A549 (cell line): ENCODE measurements at places on chromosomes 12 and 14.

DNA sequence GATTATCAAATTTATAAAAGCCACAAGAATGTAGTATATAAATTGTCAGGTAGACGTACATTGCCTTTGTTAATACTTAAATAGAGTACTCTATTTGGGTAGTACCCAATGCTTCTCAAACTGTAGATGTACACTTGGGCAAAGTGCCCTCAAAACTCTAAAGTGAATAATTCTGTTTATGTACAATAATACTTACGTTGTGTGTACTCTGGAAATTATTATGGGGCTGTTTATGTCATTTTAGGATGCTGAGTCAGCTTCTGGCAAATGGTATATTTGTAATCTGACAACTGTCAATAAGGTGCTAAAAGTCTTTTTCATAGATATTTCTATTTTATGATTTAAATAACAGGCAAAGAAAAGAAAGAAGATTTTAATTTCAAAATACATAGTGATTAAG is 102.4 kb downstream of the CCDC91 start:
- no peak for DNase-seq

GRCh38 chr12:26493656-26494055 is 298.3 kb downstream of the SSPN start:
- no peak for DNase-seq

GRCh38 chr12:24507827-24508226 is 441.1 kb downstream of the BCAT1 start:
- no peak for DNase-seq

GRCh38 chr12:28145216-28145615 is 45.0 kb upstream of the CCDC91 start:
- no peak for DNase-seq

GRCh38 chr12:29176941-29177340 is 27.9 kb downstream of the FAR2 start:
- DNase-seq: no peak

GRCh38 chr14:31212893-31213292 is 5.3 kb upstream of the HECTD1 start:
- DNase-seq: no peak

- DNase-seq: peak; percentile 74
These were observed 1.3 kb downstream of the TRIM9 start for GRCh38 chr14:51093371-51094281.

GRCh38 chr12:50924439-50925341 is 27.7 kb upstream of the HIGD1C start:
- DNase-seq: no peak

- DNase-seq: no peak
These were observed 93.8 kb downstream of the BCL11B start for GRCh38 chr14:99177886-99178835.

DNA sequence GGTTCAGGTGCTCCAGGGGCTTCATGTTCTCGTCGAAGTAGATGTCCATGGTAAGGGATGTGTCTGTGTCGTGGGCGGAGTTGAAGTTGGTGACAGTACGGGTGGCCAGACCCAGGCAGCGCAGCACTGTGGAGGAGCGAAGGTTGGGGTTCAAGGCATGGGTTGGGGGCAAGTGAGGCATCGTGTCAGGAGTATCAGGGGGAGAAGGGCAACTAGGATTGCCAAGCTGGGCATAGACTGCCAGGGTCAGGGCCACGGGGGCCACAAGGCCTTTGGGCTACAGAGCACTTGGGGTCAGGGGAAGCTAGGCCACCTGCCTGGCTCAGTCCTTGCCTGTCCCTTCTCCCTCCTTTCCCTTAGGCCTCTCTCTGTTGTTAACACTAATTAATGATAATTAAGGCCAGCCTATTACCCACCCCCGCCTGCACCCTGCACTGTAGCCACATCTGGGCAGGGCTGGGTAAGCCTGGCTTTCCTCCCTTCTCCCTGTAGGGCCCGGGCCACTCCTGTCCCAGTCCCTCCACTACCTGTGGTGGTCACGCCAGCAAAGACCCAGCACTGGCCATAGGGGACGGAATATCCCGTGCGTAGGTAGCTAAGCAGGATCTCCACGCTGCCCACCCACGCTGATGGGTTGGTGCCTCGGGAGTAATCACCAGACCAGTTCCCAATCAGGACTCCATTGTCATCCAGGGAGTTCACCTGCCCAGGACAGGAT is 4.3 kb downstream of the TGM1 start:
- no peak for DNase-seq

DNA sequence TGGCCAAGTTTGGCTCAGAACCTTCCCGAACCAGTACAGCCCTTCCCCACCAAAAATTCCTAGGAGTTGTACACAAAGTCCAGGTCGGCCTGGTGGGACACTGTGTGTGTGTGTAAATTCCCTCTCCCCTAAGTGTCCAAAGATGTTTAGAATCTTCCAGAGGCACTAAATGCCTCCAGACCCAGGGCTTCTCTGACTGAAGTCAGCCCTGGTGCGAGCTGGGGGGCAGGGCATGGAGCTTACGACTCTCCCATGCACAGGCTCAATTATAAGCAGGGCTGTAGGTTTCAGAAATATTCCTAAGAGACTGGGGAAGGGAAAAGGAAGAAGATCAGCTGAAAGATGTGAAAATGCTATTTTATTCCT is 106.9 kb upstream of the ATF7IP start:
- DNase-seq: no peak

GRCh38 chr14:91405241-91405721 is 12.3 kb downstream of the CCDC88C start:
- DNase-seq: no peak

- peak; percentile 44 for DNase-seq
These were observed 22.0 kb downstream of the SLC25A21 start for GRCh38 chr14:37150414-37150813.

DNA sequence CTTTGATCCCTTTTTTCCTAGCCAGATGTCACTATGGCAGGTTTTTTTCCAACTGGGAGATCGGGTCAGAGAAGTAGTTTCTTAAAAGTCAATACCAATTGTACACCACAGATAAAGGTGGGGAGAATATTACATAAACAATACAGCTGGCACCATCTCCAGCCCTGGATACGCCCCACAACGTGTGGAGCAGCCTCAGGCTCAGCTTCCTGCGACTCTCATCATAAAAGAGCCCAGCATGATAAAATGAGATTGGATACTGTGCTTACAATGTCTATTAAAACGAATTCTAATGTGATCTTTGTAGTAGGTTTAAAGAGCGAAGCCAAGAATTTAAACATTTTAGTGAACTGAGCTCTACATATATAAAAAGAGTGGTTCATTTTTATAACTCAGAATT is 21.5 kb downstream of the EFCAB11 start:
- no peak for DNase-seq

DNA sequence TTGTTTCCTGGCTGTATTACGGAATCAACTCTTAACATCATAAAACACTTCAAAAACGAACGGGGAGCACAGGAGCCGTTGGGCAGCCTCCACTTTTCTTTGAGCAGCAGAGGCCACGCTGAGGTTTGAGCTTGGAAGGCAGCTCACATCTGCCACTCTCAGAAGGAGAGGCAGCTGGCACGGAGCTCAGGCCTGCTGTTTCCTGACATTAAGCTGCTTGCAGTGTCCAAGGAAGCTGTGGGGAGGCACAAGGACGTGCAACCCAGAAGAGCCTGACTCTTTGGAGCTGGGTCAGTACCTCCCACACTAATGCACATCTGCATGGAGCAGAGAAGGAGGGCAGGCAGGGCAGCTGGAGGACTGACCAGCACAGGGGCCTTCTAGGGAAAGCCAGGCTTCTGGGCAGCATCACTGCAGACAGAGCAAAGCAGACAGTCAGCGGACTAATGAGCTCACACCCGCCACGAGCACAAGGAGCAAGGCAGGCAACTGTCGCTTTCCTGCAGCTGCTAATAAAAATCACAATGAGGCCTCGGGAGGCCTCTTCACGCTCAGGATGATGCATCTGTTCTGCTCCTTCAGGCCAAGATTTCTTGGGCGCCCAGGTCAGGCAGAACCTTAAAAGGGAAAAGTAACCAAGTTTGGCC is 211.1 kb downstream of the GLT1D1 start:
- no peak for DNase-seq
